ENCODE measurements at places on chromosomes 11 and 22.

DNA sequence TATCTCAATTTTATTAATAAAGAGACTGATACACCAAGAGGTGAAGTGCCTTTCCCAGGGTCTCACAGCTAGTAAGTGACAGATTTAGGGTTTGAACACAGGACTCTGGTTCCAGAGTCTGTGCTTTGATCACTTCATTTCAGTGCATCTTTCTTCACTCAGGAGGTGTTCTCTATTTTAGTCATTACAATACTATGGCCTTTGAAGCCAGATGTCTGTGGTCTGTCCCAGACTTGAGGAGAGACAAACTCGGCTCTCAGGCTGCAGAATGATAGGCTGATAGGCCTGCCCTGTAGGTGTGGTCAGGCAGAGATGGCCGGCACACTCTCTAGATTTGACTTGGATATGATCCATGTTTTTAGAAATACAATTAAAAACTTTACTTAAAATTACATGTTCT is 478.5 kb upstream of the CCDC90B start:
- no peak for DNase-seq

DNA sequence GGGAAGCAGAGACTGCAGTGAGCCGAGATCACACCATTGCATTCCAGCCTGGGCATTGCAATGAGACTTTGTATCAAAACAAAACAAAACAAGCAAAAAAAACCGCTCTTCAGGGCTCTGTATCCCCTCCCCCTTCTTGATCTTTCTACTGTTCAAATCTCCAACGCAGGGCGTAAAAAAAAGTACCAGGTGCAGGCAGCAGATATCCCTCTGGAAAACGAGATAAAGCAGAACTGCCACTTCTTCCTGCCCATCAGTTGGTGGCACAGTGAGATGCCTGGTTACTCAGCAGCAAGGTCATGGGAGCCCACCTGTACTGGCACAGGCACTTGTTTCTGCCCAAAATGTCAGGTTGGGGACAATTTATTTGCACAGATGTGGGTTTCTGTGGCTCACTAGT is 11.2 kb downstream of the CCS start:
- no peak for DNase-seq

GRCh38 chr11:45959851-45960250 is 37.4 kb downstream of the LARGE2 start:
- DNase-seq = no peak

DNA sequence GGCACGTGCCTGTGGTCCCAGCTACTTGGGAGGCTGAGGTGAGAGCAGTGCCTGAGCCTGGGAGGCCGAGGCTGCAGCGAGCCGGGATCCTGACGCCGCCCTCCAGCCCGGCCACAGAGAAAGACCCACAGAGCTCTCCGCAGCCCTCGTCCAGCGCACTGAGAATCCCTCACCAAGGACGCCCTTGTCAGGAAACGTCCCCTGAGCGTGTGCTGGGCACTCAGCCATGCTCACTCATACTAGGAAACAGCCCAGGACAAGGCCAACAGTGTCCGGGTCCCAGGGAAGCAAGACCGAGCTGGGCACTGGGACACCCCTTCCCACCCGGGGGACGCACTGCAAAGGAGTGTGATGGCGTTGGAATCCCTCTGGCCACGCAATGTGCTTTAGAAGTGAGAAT is 14.5 kb downstream of the DEAF1 start:
- no peak for DNase-seq

GRCh38 chr11:113377681-113378412 is 9.7 kb upstream of the ANKK1 start:
- DNase-seq = no peak

All from left renal pelvis (tissue), 4 donors.